Epithelial cell of alveolus of lung (primary cell): ENCODE measurements at places on chromosomes 2 and 18. TPM values are rescaled to one million over a fixed set of nuclear protein-coding genes. Genes with fewer than 3 reads are reported as not detected.

The TMEM247 gene
- not detected in 2 replicates for total RNA-seq

The TYW5 gene
- 4.1 and 4.4 TPM in 2 replicates for total RNA-seq

The AKAIN1 gene
- not detected in 2 replicates for total RNA-seq

The CXCR4 gene
- total RNA-seq, result 2.3 and 2.6 TPM in 2 replicates

The CCDC74B gene
- 5.4 and 17.9 TPM in 2 replicates for total RNA-seq

The EEF1B2 gene
- 462 and 579 TPM in 2 replicates for total RNA-seq

The CRYGC gene
- not detected in 2 replicates for total RNA-seq

The DSC2 gene
- total RNA-seq, result 0.96 and 1.7 TPM in 2 replicates

The TANC1 gene
- 17.8 and 30.3 TPM in 2 replicates for total RNA-seq

The IGFBP2 gene
- total RNA-seq, result 121 and 137 TPM in 2 replicates

The EIPR1 gene
- 16.5 and 37.5 TPM in 2 replicates for total RNA-seq

The CHRND gene
- total RNA-seq, result 2.7 TPM in 1 of 2 replicates, not detected in the other

The SNTG2 gene
- total RNA-seq, result not detected in 2 replicates

The DNMT3A gene
- 8.4 and 12.2 TPM in 2 replicates for total RNA-seq

The SAG gene
- total RNA-seq, result not detected in 2 replicates

The DLGAP1 gene
- total RNA-seq, result under 0.01 and 0.64 TPM in 2 replicates

The APOB gene
- total RNA-seq, result under 0.01 TPM in 1 of 2 replicates, not detected in the other

The RNF144A gene
- total RNA-seq, result 5.0 and 6.0 TPM in 2 replicates
